ENCODE measurements at places on chromosomes 13 and 19. TPM values are rescaled to one million over a fixed set of nuclear protein-coding genes. Genes with fewer than 3 reads are reported as not detected.

- no peak for DNase-seq
Observed at GRCh38 chr13:109568339-109568818, 218.0 kb downstream of the IRS2 start.

DNA sequence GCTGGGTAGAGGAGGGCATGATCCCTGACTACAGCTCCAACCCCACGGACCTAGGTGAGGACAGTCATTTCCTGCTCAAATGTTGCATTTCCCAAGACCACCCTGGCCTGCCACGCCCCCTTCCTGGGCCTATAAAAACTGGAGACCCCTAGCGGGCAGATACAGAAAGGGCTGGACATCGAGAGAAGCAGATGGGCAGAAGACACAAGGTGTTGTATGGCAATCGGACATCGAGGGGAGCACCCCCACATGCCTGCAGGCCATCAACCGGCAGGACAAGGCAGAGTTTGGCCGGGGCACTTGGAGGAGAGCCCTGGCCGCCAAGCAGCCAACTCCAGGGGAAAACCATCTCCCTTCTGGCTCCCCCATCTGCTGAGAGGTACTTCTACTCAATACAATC lies 746.4 kb downstream of the PCDH9 start:
- no peak for DNase-seq

DNA sequence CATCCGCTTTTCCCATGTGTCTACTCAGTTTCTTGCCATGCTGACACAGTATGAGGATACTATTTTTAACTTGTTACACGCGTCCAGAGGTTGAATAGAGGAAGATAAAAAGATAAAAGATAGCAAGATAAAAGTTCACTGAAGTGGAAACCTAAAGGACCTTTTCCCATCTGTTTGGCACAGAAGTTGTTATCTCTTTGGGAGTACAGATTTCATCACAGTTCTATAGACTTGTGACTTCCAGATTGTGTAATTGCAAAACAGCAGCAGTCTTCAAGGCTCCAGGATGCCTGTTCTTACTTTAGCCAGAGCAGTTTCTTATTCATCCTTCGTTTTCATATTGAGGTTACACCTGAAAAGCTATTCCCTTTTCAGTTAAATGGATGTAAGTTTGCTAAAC lies 369.2 kb downstream of the GPC5 start:
- DNase-seq: no peak

GRCh38 chr13:41326661-41327060 lies 15.6 kb downstream of the NAA16 start:
- no peak for DNase-seq

GRCh38 chr13:53545340-53545941 lies 516.8 kb downstream of the OLFM4 start:
- DNase-seq: no peak

DNA sequence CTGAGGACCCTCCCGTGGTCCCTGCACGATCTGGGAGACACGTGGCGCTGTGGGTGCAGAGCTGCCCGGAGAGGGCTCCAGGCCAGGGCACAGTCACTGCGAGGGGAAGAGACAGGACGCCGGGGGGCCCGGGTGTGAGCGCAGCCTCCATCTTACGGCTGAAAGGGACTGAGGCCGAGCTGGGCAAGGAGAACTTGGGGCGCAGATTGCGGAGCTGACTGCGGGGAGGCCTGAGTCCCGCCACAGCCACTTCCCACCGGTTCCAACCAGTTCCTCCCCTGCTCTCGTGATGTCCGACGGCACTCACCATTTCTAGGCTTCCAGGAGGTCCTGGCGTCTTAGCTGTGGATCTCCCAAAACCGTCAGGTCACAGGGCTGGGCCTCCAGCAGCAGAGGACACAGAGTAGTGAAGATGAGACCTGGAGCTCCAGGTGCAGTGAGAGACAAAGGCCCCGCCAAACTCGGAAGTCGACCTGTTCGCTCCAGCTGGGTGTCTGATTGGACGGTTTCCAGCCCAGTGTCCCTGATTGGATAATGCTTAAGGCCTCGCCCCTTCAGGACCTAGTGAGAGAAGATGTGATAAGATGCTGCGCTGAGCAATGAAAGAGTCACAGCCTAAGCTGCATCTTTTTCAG lies 4.8 kb upstream of the ZNF253 start:
- DNase-seq: peak; percentile 86

DNA sequence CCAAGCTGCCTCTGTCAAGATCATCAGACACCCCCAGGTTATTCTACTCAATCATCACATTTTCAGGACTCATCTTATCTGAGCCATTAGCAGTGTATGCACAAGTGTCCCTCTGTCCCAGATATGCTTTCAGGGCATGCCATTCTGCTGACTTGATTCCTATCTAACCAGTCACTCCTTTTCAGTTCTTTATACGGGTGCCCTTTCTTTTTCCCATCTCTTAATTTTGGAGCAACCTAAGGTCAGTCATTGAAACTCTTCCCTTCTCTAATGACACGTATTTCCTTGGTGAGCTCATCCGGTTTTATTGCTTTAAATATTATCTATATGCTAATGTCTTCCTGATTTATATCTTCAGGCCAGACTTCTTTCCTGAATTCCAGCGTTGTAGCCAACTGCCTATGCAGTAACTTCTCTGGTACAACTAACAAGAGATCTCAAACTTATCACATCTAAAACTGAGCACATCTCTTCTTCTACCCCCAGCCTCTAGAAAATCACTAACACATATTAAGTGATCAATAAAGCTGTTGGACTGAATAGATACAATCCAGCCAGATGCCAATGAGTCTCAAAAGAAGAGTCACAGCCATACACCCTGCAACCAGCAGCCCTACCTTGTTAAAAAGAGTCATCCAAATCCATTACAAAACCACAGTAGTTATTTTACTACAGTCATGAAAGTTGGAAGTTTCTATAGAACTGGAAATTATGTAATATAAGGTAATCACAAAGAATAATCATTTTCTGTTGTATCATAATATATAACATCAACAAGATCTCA lies 58.8 kb downstream of the DCLK1 start:
- DNase-seq: no peak

- no peak for DNase-seq
Observed at GRCh38 chr19:28118235-28118634, 1094.7 kb downstream of the UQCRFS1 start.

GRCh38 chr13:66014771-66015170 lies 1215.4 kb downstream of the PCDH9 start:
- DNase-seq: no peak

DNA sequence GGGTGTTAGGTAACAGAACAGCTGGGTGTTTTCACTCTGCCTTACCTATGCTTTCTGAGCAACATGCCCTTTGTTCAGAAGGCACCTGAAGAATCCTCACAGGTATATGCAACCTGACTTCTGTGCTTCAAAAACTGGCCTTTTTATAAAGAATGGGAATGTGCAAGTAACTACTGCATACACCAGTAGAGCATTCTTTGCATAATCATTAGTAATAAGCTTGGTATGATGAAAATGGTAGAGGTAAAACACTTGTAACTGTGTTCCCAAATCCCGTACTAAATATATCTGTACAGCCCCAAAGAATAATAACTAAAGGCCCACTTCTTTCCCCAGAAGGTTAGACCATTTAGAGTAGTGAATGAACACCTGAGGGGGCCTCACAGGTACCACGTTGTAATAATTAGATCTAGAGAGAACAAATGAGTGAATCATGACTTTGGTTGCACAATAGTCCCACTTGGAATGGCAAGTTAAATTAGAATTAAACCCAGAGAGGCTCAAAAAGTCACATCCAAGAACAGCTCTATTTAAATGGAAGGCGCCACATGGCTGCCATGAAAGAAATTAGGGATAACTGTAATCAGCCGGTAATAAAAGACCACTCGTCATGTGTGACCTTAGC lies 413.9 kb downstream of the KLF12 start:
- no peak for DNase-seq

GRCh38 chr19:36916991-36917390 lies 859 bp downstream of the ZNF568 start:
- DNase-seq: peak; percentile 9

- DNase-seq: peak; percentile 77
Observed at GRCh38 chr19:45640849-45641273, 1.7 kb upstream of the EML2 start.

NLRP4 gene
- total RNA-seq: not detected

VSTM1 gene
- total RNA-seq: not detected

MAST1 gene
- total RNA-seq: 1.8 TPM

CBY2 gene
- not detected for total RNA-seq

RCBTB1 gene
- total RNA-seq: 14.9 TPM
